GM12878 (cell line): ENCODE measurements at places on chromosomes 7 and 10.

DNA sequence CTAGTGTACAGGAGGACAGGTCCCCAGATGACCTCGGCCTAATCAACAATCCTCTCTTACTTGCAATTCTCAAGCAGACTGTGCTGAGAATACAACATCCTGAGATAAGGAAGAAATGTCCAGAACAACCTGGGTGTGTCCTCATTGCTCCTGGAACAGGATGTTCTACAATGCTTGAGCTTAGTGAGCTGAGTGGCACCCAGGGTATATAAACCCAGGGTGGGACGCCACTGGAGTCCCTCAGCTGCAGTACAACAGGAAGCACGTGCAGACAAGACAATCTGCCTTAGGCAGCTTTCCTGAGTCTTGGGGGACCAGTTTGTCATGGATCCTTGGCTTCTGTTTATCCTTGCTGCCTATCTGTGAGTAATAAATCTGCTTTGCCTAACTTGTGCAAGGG, 27.7 kb upstream of the SLC25A13 start:
- DNase-seq: no peak

- no peak for DNase-seq
Measured at GRCh38 chr10:121886997-121887622, 40.7 kb downstream of the ATE1 start.

GRCh38 chr10:75304313-75304712, 68.6 kb upstream of the COMTD1 start:
- DNase-seq: no peak

GRCh38 chr7:153840861-153841260, 211.3 kb upstream of the DPP6 start:
- DNase-seq: no peak

DNA sequence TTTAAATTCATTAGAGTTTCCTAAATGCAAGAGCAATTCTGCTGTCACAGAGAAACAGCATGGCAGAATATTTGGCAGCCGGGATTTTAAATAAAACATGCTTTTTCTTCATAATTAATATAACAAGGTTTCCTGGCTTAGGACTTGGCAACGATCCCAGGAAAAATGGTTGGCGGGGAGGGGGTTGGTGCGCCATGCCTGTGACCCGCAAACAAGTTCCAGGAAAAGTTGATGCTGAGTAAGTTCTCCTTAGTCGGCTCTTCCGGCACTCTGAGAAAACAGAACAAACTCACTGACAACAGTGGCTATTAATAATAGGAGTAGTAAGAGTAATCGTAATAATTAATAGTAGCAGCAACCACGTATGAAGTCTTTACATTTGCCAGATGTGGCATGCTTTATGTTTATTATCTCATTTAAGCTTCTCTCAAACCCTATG, 4.6 kb downstream of the HABP2 start:
- DNase-seq: no peak

DNA sequence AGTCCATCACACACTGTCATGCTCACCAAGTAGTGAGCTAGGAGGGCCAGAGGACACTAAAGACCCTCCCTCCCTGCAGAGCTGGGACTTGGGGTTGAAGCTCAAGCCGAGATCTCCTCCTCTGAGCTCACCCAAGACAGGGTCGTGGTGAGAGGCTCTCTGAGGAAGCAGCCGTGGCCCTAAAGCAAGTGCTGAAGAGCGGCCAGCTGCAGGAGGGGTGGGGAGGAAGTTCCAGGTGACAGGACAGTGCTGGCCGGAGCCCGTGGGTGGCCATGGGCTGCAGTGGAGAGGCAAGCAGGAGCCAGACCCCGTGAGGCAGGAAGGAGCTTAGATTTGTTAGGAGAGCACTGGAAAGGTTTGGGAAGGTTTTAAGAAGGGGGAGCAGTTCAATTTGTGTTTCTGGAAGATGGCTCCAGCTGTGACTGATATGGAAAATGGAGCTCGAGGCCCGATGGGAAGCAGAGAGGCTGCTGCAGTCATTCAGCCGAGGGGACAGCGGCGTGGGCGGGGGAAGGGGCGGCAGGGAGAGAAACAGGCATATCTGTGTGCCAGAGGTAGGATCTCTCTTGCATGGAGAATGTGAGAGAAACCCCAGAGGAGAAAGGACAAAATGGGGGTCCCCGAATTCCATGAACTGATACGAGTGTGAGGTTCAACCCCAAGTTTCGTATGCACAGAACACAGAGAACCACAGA, 26.9 kb upstream of the DNAAF5 start:
- no peak for DNase-seq

- DNase-seq: no peak
Measured at GRCh38 chr7:94562525-94562924, 52.9 kb downstream of the CASD1 start.

- DNase-seq: no peak
Measured at GRCh38 chr7:104185346-104185745, 22.5 kb downstream of the ORC5 start.

DNA sequence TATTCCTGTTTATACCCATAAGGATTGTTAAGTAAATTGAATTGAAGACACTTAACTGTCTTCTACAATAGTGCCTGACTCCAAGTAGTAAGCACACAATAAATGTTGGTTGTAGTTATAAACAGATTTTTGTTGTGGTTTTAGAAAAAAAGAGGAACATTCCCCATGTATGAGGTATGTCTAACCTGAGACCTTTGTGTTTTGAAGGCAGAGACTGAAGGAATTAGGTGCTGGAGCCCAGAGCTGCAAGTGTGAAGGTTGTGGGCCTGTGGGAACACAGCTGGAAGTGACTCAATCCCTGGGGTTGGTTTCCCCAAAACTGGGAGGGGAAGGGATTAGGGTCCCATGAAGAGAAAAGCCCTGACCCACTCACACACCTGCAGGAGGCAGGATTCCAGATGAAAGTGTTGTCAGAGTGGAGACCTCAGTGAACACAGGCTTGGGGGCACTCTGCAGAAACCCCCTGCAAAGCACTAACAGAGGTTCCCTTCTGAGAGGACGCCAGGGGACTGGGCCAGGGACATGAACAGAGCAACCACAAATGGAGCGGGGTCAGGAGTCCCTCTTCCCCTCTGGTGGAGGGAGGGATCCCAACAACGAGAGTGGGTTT, 265.1 kb upstream of the KLF14 start:
- no peak for DNase-seq

GRCh38 chr7:1124816-1125602, 35.0 kb downstream of the ZFAND2A start:
- DNase-seq: no peak

GRCh38 chr10:79092292-79092896, 23.6 kb downstream of the ZMIZ1 start:
- DNase-seq: no peak

GRCh38 chr7:73387221-73387828, 46.3 kb upstream of the FZD9 start:
- no peak for DNase-seq

- no peak for DNase-seq
Measured at GRCh38 chr7:42456267-42456666, 219.3 kb upstream of the GLI3 start.
